A549 treated with GW870086 at 1 μM for 4 hours (cell line): ENCODE measurements at places on chromosomes 12 and 14. TPM values are rescaled to one million over a fixed set of nuclear protein-coding genes. Genes with fewer than 3 reads are reported as not detected.

The PTHLH gene
- 15.5 to 17.9 TPM (median 16.8 TPM) in 5 replicates for total RNA-seq

The MFAP5 gene
- total RNA-seq = 0.06 to 0.14 TPM (median 0.10 TPM) in 3 of 5 replicates, not detected in the others

The RASSF9 gene
- 0.71 to 1.1 TPM (median 0.96 TPM) in 5 replicates for total RNA-seq

The YLPM1 gene
- total RNA-seq = 31.3 to 42.2 TPM (median 36.0 TPM) in 5 replicates

The PSMA6 gene
- 277 to 297 TPM (median 285 TPM) in 5 replicates for total RNA-seq

The AGAP2 gene
- total RNA-seq = 0.03 to 0.16 TPM (median 0.14 TPM) in 4 of 5 replicates, not detected in the other

The CEBPE gene
- total RNA-seq = not detected in 5 replicates

The OR4E2 gene
- total RNA-seq = not detected in 5 replicates

The POTEM gene
- total RNA-seq = not detected in 5 replicates

The TAS2R7 gene
- not detected in 5 replicates for total RNA-seq

The KRT6C gene
- not detected in 5 replicates for total RNA-seq

The PTGER2 gene
- total RNA-seq = 2.2 to 3.8 TPM (median 3.2 TPM) in 5 replicates

The TMEM52B gene
- 0.08 to 0.64 TPM (median 0.16 TPM) in 4 of 5 replicates, not detected in the other for total RNA-seq

The MEG3 gene
- total RNA-seq = 40.3 to 62.0 TPM (median 50.5 TPM) in 5 replicates

The ANKS1B gene
- total RNA-seq = 0.37 to 0.67 TPM (median 0.58 TPM) in 5 replicates

The LRRC43 gene
- total RNA-seq = 0.26 to 0.36 TPM in 2 of 5 replicates, not detected in the others

The EXOC3L4 gene
- 0.82 to 2.4 TPM (median 1.8 TPM) in 5 replicates for total RNA-seq

The SCN8A gene
- total RNA-seq = 1.2 to 1.7 TPM (median 1.5 TPM) in 5 replicates

The LPAR5 gene
- 0.55 to 0.97 TPM (median 0.65 TPM) in 5 replicates for total RNA-seq
